Stimulated activated CD8-positive, alpha-beta memory T cell treated with anti-CD3 and anti-CD28 coated beads, Interleukin-2, amount 100 ng/mL, for 48 hours (primary cell): ENCODE measurements at places on chromosomes 12 and 14.

DNA sequence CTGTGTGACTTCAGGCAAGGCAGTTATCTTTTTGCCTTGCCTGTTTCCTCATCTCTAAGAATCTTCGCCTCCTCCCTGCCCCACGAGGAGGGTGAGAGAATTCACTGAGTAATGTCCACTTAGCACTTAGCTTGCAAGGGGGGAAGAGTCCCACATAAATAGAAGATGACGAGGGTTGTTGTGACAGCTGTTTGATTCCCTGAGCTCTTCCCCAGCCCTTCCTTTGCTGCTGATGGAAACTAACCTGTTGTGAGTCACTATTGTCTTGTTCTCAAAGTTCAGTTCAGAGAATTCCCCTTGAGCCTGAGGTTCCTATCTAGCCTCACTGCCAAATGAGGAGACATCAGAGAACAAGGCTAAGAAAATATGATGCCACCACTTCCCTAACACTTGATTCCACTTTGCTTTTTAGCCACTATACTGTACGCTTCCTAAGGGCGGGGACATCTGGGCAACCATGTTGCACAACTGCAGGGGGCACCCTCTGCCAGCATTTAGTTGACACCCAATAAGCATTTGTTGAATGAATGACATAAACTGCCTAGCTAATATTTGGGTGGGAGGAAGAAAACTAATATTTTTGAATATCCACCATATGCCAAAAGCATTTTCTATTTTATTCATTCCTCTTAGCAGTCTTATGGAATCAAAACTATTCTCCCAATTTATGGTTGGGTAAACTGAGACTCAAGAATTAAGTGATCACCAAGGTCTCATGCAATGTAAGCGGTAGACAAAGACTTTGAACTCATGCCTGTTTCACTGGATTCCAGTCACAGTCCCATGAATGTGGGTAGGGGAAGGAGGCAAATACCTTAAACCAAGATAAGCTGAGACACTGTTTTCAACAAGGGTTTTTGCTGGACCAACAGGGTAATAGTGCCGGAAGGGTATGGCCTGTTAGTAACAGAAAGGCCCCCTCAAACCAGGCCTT is 77.6 kb downstream of the ZFP36L1 start:
- DNase-seq = no peak

- DNase-seq = no peak
These were observed 373.3 kb upstream of the E2F7 start for GRCh38 chr12:77438644-77439043.

DNA sequence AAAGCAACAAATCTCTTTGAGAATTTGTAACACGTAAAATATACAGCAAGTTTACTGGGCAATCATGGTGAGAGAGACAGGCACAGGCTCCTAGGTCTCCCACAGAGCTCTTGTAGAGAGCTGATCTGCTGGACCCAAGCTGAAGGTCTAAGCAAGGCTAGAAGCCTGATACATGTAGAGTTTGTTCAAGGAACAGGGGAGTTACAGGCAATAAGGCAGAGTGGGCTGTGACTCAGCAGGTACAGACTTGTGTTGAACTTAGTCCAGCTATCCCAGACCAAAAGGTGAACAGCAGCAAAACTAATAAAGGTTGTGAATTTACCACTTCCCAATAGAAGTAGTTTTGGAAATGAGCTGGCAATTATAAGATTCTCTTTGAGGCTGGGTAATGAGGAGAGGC is 273.6 kb downstream of the GRIN2B start:
- no peak for DNase-seq

- DNase-seq = no peak
These were observed 54.9 kb upstream of the NCOR2 start for GRCh38 chr12:124622331-124622730.

- DNase-seq = no peak
These were observed 17.4 kb downstream of the NGB start for GRCh38 chr14:77253333-77254190.

DNA sequence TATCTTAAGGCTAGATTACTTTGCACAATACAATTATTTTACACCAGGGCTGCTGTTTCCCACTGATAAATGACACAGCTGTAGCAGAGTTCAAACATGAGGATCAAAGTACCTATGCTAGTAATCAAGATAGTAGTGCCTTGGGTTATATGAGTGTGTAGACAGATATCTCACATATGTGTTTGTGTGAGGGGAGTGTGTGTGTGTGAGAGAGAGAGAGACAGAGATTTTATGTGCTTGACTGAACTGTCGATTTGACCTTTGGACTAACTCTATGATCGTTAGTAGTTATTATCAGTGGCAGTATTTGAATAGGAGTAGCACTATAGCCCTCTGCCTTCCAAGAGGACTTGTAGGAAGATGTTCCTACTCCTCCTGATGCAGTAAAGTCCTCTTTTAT is 15.5 kb downstream of the PLEKHA5 start:
- no peak for DNase-seq

GRCh38 chr14:93804654-93805053 is 16.4 kb upstream of the PRIMA1 start:
- DNase-seq = no peak

GRCh38 chr14:22304326-22304725 is 284.7 kb downstream of the DAD1 start:
- DNase-seq = no peak

DNA sequence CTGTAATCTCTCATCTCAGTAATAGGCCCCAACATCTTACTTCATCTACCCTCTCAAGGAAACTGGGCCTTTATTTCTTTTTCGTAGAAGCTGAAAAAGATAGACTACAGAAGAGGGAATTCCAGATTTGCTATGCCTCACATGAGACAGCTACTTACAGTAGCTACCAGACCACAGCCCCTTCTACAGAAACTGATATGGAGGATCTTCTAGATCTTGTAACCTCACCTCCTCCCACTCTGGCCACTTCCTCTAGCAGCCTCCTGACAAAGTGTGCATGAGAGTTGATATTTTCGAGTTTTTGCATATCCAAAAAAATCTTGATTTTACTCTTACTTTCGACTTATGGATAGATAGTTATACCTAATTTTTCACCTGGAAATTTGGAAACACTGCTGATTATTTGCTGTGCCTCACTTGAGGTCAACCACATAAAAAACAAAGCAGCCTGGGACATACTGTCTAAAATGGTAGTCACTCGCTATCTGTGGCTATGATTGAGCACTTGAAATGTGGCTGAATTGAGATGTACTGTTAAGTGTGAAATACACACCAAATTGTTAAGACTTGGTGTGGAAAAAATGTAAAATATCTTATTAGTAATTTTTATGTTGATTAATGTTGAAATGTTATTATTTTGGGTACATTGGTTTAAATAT is 86.3 kb upstream of the NID2 start:
- no peak for DNase-seq

DNA sequence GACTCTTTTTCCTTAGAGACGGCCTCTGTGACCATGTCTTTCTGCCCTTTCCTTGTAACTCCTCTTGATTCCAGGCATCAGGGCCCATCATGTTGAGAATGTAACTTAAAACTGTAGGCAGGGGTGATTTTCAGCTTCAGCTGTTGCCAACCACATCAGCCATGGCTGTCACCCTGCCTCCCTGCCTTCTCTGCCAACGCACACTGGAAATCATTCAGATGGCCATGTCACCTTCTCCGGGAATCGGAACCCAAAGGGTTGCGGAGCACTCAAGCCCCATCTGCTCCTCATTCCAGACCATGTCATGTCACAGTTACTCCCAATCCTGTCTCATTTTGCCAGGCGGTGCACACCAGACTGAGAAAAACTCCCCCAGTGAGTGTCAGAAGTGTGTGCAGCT is 72.1 kb downstream of the EMP1 start:
- no peak for DNase-seq

- no peak for DNase-seq
These were observed 39.4 kb upstream of the PPP2R5C start for GRCh38 chr14:101721951-101722661.

- no peak for DNase-seq
These were observed 328.7 kb downstream of the RPL10L start for GRCh38 chr14:46322730-46323403.

DNA sequence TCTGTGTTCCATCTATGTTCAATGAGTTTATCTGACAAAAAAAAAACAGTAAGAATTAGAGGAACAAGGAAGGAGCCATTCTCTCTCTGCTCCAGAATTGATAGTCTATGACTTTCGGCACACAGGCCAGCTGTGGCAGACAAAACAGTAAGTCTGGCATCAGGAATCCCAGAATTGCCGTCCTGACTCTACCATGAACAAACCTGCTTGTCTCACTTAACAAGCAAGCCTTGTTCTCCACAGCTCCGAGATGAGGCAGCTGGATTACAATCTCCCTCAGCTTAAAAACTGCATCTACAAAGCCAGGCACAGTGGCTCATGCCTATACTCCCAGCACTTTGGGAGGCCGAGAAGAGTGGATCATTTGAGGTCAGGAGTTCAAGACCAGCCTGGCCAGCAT is 153.6 kb upstream of the TMCC3 start:
- no peak for DNase-seq

- no peak for DNase-seq
These were observed 16.2 kb downstream of the ZNF664 start for GRCh38 chr12:123989168-123989567.

DNA sequence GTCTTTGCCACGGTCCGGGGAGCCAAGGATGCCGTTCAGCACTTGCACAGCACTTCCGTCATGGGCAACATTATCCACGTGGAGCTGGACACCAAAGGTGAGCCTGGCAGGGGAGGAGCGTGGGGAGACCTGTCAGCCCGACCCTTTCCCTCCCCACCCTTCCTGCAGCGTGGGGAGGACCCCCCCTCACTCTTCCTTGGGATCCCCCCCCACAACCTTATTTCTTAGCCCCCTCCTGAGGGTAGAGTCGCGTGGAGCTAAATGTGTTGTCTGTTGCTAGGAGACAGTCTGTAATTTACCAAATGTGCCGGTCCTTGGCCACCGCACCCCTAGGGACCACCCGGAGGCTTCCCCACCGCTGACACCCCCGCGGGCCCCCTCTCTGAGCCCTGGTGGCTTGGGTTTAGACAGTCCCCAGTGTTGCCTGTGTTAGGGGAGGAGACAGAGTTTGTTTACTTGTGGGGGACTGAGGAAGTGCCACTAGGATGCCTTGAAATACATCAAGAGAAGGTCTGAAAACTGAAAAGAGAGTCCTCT is 2.3 kb downstream of the SETD1B start:
- DNase-seq = no peak

- no peak for DNase-seq
These were observed 160.3 kb upstream of the PELI2 start for GRCh38 chr14:55957950-55958349.

DNA sequence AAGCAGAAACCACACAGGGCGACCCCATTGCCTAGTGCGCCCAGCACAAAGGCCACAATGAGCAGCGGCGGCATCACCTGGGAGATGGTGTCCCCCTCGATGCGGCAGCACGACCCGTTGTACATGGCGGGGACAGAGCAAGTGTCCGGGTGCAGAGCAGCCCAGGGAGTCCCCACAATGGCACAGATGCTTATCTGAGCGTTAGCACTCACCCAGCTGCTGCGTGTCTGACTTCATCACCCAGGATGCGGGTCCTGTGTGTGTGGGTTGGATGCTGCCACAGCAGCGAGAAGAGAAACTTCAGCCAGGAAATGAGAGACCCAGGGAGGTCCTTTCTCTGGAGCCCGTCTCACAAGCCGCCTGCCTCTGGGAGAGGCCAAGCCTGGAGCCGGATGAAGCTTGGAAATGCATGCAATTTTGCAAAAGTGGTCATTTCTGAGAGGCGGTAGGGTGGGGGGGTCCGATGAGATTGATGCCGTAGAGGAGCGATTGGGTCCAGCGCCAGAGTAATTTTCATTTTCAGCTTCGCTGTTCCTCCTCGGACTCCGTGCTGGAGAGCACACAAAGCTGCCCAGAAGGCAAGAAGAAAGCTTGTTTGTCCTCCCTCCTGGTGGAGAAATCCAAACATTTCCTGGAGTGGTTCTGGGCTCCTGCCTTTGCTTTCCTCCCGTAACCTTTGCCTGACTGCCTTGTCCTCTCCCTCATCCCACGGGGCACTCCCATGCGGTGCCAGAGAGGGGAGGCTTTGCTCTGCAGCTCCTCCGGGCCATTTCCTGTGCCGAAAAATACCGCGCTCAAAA is at the start of gene HCAR1:
Gene HCAR1, minus strand, starts transcription at position 630 of the 800 bp plus-strand sequence. Its CDS starts 505 bp downstream, at position 125.
- peak; percentile 10 for DNase-seq

- DNase-seq = no peak
These were observed 774 bp downstream of the SERPINA11 start for GRCh38 chr14:94451826-94452225.

GRCh38 chr14:81275305-81276072 is 54.7 kb upstream of the GTF2A1 start:
- no peak for DNase-seq

- DNase-seq = no peak
These were observed 261.6 kb downstream of the DACT1 start for GRCh38 chr14:58899317-58899713.

GRCh38 chr12:22406627-22407026 is 72.1 kb upstream of the ST8SIA1 start:
- DNase-seq = no peak

GRCh38 chr14:42224053-42224888 is 617.6 kb downstream of the LRFN5 start:
- DNase-seq = no peak

DNA sequence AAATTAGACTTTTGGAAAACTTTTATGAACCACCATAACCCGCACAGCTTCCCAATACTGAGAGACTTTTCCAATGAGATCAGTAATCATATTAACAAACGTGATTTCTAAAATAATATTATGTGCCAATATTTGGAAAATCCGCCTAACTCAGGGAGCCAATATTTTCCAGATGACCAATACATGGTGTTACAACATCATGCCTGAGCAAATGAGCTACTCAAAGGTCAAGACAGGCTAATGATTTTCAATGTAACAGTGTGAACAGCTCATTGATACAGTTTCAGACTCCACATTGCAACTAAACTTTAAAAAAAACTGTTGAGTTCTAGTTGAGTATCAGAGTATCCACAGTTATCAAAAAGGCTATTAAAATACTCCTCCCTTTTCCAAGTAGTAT is 46.8 kb downstream of the RNF34 start:
- no peak for DNase-seq

DNA sequence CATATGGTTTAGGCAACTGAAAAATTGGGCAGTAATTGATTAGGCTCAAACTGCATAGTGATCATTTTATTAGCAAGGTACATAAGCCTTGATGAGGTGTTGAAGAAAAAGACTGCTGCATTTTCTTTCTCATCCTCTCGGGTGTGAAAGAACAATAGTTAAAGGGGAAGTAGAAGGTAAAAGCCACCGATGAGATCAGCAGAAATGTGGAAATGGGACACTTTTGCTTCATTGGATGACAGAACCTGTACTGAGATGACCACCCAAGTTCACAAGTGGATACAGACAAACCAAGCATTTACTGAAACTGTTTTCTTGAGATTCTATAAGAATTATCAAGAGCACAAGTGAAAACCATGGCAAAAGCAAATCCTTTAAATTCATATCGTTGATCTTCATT is 184.0 kb downstream of the TMX1 start:
- DNase-seq = no peak

- no peak for DNase-seq
These were observed 3.4 kb downstream of the PTHLH start for GRCh38 chr12:27968972-27969623.

GRCh38 chr14:82725213-82725612 is 1191.6 kb upstream of the SEL1L start:
- DNase-seq = no peak
